Suprapubic skin (tissue), 4 donors: ENCODE measurements at places on chromosomes 13 and 19.

DNA sequence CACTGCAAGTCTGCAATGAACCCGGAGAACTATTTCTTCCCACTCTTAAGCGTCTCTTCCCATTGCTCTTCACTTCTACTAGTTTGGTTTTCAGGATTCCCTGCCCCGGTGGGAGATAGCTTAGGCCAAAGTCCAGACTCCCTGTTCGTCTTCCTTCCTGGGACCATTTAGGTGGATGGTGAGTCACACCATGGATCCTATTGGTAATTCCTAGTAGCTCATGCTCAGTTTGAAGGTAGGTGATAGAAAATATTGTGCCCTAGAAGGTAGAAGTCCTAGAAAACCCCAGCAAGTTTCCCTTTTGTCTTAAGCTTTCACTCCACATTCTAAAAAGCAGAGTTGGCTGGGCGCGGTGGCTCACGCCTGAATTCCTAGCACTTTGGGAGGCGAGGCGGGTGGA lies 13.8 kb downstream of the CHAF1A start:
- H3K27ac ChIP-seq: no peak overlapping the region
- no peaks in the 10 kb centered on the region for H3K27me3 ChIP-seq
- no peak for DNase-seq
- H3K4me3 ChIP-seq: no peak overlapping the region

GRCh38 chr19:44823373-44823698 lies 14.4 kb downstream of the BCAM start:
- peaks cover 11% of the 10 kb centered on the region for H3K36me3 ChIP-seq
- peaks cover 4% of the 10 kb centered on the region for H3K4me1 ChIP-seq
- no peak overlapping the region for H3K27ac ChIP-seq
- H3K4me3 ChIP-seq: no peak overlapping the region

DNA sequence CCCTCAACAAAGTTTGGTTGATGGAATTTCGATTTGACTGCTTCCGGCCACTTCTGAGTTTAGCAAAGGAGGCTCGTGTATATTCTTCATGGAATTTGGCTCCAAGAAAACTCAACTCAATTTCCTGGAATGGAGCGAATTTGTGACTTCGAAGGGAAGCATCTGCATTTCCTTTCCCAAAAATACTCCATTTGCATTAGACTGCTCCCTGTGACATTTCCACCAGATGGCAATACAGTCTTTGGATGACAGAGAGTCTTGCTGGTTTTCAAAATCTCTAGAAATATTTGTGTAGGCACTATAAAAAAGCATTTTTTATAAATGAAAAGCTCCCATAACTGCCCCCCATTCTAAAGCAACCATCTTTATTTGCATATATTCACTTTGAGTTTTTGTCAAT lies 4.1 kb downstream of the C1QTNF9 start:
- H3K27ac ChIP-seq: no peak overlapping the region
- no peak overlapping the region for H3K4me3 ChIP-seq
- H3K36me3 ChIP-seq: no peaks in the 10 kb centered on the region
- H3K4me1 ChIP-seq: no peaks in the 10 kb centered on the region
- DNase-seq: no peak

DNA sequence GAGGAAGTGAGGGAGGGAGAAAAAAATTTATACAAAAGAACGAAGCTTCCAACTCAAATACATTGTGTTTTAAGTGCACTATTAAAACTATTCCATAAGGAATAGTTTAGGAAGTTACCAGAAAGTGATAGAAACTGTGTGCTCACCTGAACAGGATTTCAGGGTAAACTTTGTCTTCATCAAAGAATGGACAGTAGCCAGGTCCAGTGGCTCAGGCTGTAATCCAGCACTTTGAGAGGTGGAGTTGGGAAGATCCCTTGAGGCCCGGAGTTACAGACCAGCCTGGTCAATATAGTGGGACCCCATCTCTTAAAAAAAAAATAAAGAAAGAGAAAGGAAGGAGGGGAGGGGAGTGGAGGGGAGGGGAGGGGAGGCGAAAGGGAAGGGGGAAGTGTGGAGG lies 13.0 kb upstream of the CDADC1 start:
- H3K27me3 ChIP-seq: no peaks in the 10 kb centered on the region
- H3K4me1 ChIP-seq: no peaks in the 10 kb centered on the region

DNA sequence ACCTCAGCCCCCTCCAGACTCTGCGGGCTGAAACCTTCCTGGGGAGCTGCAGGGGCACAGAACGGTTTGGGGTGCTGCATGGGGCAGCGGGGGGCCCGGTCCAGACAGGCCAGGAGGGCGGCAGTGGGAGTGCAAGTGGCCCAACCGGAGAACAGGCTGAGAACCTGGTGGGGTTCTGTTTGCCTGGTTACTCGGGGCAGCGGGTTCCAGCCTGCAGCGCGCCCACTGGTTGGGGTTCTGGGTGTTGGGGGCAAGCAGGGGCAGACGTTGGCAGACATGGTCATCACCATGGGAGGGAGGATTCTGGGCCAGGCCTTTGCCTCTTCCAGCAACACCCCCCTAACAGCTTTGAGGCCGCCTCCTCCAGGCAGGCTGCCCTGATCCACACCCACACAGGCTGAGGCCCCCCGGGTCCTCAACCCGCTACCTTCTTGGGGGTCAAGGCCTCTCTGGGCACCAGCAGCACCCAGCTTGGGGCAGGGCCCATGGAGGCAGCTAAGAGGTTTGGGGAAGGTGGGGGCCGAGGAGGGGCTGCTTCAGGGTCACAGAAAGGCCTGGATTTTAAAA lies at the start of gene PRR22:
PRR22 (minus strand) TSS at position 166 of the 567 bp plus-strand sequence; CDS start at position 80, 86 bp downstream.
- peaks cover 59% of the 10 kb centered on the region for H3K36me3 ChIP-seq
- DNase-seq: no peak

GRCh38 chr13:88601949-88602348 lies 930.8 kb downstream of the SLITRK5 start:
- no peaks in the 10 kb centered on the region for H3K36me3 ChIP-seq
- H3K4me1 ChIP-seq: no peaks in the 10 kb centered on the region
- H3K27me3 ChIP-seq: no peaks in the 10 kb centered on the region
- no peak overlapping the region for H3K27ac ChIP-seq
- no peak overlapping the region for H3K4me3 ChIP-seq

- H3K4me1 ChIP-seq: no peaks in the 10 kb centered on the region
- DNase-seq: no peak
- no peak overlapping the region for H3K4me3 ChIP-seq
Measured at GRCh38 chr13:59024434-59024833, 1139.3 kb downstream of the DIAPH3 start.

DNA sequence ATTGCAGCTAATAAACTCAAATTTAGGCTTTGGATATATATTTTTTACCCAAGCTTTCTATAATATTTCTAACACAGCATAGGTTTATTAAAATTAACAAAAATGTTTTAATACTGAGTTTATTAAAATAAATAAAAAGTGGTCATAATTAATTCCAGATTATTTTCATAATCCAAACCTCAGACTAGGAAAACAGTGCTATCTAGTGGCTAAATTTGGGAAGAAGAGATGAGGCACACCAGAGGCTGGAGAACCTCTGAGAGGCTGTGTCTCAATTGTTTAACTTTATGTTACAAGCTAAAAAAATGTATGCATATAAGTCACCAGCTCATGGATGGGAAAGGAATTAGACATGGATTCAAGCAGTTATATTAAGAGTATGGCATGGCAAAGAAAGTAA lies 392.5 kb downstream of the DIAPH3 start:
- H3K4me1 ChIP-seq: peaks cover 15% of the 10 kb centered on the region
- no peaks in the 10 kb centered on the region for H3K36me3 ChIP-seq
- H3K27ac ChIP-seq: no peak overlapping the region
- H3K4me3 ChIP-seq: no peak overlapping the region
- DNase-seq: no peak

GRCh38 chr19:4707322-4707721 lies 16.3 kb downstream of the DPP9 start:
- H3K27ac ChIP-seq: no peak overlapping the region
- H3K4me1 ChIP-seq: peaks cover 34% of the 10 kb centered on the region
- no peaks in the 10 kb centered on the region for H3K27me3 ChIP-seq
- H3K4me3 ChIP-seq: no peak overlapping the region

DNA sequence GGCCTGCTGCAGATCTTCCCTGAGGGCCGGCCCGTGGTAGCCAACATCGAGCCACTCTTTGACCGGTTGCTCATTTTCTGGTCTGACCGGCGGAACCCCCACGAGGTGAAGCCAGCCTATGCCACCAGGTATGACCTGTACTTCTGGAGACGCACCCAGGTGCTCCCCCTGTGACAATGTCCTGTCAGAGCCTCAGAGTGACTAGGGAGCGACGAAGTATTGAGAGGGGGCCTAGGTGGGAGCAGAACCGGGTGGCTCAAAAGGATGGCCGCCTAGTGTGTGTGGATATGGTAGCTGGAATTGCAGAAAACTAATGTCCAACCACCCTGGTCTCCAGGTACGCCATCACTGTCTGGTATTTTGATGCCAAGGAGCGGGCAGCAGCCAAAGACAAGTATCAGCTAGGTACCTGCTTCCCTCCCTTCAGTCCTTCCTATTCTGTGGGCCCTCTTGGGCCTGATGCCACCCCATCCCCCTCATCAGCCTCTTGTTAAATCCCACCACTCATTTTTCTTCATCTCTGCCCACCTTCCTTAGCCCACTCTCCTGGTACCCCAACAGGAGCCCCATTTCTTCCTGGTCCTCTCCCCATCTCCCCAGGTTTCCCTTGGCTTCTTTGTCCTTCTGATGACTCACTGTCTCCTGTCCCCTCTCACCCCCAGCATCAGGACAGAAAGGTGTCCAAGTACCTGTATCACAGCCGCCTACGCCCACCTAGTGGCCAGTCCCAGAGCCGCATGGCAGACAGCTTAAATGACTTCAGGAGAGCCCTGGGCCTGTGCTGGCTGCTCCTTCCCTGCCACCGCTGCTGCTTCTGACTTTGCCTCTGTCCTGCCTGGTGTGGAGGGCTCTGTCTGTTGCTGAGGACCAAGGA lies 8.4 kb downstream of the EGLN2 start:
- H3K4me1 ChIP-seq: peaks cover 90% of the 10 kb centered on the region
- no peaks in the 10 kb centered on the region for H3K27me3 ChIP-seq
- no peak overlapping the region for H3K27ac ChIP-seq

DNA sequence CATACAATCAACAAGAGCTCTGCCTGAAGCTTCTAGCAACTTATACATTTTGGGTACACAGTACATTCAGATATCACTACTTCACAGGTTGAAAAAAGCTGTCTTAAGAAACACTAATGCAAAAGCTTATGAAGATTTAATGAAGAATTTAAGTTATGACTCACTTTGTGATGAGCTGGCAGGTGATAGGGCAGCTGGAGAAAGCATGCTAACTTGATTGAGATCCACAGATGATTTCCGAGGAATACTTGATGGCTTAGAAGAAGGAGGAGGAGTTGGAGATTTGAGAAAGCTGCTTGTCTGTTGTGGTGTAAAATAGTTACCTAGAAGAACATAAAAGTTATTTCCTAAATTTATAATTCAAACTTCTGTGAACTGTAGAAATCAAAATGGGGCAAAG lies 23.3 kb downstream of the EXOSC8 start:
- H3K36me3 ChIP-seq: peaks cover 93% of the 10 kb centered on the region
- H3K27ac ChIP-seq: no peak overlapping the region
- DNase-seq: no peak

DNA sequence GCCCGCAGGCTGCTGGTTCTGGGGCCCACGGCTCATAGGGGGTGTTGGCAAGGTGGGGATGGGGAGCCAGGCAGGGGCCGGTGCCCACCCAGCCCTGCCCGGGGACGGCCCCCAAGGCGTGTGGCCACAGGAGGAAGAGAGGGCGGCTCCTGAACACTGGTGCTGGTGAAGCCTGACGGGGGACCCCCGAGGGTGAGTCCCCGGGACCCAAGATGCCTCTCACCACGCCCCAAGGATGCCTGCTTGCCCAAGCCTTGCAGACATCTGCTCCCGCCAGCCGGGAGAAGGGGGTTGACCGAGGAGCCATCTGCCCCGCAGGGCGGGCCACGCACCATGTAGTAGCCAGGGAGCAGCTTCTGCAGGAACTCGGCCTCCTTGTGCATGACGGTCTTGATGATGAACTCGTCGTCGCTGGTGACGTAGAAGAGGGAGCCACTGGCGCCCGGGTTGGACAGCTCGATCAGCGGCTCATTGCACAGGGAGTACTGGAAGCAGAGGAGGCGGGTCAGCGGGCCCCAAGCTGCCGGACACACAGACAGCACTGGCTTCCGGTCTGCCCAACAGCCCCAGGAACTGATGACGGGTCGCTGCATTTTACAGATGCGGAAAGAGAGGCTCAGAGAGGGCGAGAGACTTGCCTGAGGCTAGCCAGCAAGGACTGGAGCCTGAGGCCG lies 29.6 kb upstream of the CACTIN start:
- no peaks in the 10 kb centered on the region for H3K27me3 ChIP-seq
- no peak for DNase-seq
- peaks cover 87% of the 10 kb centered on the region for H3K36me3 ChIP-seq
- no peak overlapping the region for H3K4me3 ChIP-seq
- no peak overlapping the region for H3K27ac ChIP-seq
- H3K4me1 ChIP-seq: no peaks in the 10 kb centered on the region
